ENCODE measurements at places on chromosomes 3 and 15.

DNA sequence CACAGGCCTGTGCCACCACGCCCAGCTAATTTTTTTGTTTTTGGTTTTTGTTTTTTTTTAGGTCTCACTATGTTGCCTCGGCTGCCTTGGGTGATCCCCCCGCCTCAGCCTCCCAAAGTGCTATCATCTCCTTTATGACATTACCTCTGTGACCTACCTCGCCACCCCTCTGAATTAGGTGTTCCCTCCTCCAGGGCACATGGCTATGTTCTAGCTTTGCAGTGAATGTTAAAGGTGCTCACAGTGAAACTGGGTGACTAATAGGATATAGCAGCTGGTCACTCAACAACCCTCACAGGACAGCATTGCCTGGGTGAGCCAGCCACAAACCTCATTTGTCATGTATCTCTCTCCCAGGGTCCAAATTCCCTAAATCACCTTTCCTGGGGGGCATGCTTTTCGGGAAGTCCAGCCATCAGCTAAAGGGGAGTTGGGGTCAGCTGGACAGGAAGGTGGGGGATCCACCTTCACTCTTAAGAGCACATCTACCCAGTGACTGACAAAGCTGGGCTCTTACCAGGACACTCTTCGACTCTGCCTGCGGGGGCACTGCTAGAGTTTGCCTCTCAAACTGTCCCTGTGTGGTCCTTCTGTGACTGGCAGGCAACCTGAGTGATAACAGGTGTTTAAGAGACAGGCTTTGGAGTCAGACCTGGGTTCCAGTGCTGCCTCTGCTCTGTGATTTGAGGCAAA is 1.6 kb upstream of the TTLL3 start:
- peak; percentile 20 for DNase-seq

- no peak for DNase-seq
Measured at GRCh38 chr3:12495749-12496452, 11.6 kb downstream of the TSEN2 start.

GRCh38 chr3:55824406-55824805 is 337.3 kb upstream of the WNT5A start:
- DNase-seq, result no peak

- no peak for DNase-seq
Measured at GRCh38 chr3:32373844-32374243, 17.8 kb upstream of the CMTM7 start.

GRCh38 chr3:131454501-131454900 is 48.3 kb downstream of the MRPL3 start:
- peak; percentile 32 for DNase-seq

DNA sequence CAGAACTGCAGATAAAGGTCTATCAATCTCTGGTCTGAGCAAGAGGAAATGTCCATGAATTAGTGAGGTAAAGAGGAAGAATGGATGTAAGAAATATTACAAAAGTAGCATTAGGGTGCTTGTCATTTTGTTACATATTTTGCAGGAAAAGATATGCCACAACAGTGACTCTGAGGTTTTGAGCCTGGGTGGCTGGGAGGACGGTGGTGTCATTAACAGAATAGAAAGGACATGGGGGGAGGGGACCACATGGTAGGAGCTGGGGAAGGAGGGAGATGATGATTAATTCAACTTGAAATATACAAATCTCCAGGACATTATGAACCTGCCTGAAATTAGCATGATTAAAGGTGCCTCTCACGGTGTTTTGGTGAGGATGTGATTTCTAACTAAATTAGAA is 245.5 kb upstream of the MDFIC2 start:
- no peak for DNase-seq

- DNase-seq, result peak; percentile 22
Measured at GRCh38 chr3:33883538-33883950, 85.1 kb downstream of the PDCD6IP start.

DNA sequence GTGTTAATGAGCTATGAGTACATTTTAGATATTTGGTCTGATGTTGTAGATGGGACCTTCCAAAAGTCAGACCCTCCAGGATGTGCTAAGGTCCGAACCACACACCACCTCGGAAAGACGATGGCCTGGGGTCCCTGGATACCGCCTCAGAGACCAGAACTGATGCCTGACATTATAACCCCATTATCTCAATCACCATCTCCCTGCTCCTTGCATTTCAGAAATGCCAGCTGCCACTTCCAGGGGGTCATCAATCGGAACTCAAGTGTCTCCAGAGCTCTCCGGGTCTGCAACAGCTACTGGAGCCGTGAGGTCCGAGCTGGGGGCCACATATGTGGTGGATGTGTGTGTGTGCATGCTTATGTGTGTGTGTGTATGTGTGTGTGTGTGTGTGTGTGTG is 7.9 kb downstream of the DUOX1 start:
- DNase-seq, result no peak

- DNase-seq, result no peak
Measured at GRCh38 chr3:23444386-23444785, 241.3 kb downstream of the UBE2E2 start.

- no peak for DNase-seq
Measured at GRCh38 chr3:55661571-55661970, 174.5 kb upstream of the WNT5A start.

DNA sequence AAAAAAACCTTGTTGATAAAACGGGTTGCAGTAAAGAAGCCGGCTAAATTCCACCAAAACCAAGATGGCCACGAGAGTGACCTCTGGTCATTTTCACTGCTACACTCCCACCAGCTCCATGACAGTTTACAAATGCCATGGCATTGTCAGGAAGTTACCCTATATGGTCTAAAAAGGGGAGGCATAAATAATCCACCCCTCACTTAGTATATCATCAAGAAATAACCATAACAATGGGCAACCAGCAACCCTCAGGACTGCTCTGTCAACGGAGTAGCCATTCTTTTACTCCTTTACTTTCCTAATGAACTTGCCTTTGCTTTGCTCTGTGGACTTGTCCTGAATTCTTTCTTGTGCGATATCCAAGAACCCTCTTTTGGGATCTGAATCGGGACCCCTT is 14.4 kb upstream of the CDC25A start:
- no peak for DNase-seq

GRCh38 chr3:170765419-170766078 is 104.4 kb downstream of the RPL22L1 start:
- DNase-seq, result no peak

DNA sequence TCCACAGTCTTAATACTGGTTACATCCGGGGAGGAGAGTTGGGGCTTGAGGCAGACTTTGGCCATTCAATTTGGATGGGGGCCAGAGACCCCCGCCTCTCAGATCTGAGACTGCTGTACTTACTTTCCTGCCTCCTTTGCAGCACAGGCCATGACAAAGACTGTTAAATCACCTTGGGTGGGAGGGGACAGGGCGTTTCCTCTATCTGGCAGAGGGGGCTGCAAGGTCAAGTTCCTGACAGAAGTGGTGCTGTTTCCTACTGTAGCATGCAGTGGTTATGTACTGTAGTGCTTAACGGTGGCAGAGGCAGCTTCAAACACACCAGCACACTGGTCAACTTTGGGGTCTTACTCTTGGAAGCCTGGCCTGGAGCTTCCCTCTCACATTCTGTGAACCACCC is 261.2 kb upstream of the LRRFIP2 start:
- no peak for DNase-seq

- no peak for DNase-seq
Measured at GRCh38 chr3:53082736-53083135, 36.9 kb upstream of the SFMBT1 start.

- DNase-seq, result no peak
Measured at GRCh38 chr15:55909036-55909811, 84.2 kb downstream of the NEDD4 start.

DNA sequence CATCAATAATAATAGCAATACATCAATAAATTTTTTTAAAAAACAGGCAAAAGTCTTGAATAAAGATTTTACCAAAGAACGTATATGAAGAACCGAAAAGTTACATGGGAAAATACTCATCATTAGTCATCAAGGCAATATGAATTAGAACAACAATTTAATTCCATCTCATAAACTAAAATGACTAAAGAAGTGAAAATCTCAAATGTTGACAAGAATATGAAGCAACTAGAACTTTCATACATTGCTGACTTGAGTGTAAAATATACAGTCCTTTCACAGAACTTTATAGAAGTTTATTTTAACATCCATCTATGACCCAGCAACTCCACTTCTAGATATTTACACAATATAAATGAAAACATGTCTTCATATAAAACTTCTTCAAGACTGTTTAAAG is 35.3 kb upstream of the ABHD10 start:
- DNase-seq, result no peak

GRCh38 chr3:26562021-26562768 is 60.4 kb upstream of the LRRC3B start:
- DNase-seq, result no peak

GRCh38 chr15:40495516-40495915 is 24.7 kb downstream of the CHST14 start:
- no peak for DNase-seq

All from HS-5 (cell line).